ENCODE measurements at places on chromosomes 7 and 10. TPM values are rescaled to one million over a fixed set of nuclear protein-coding genes. Genes with fewer than 3 reads are reported as not detected.

DNA sequence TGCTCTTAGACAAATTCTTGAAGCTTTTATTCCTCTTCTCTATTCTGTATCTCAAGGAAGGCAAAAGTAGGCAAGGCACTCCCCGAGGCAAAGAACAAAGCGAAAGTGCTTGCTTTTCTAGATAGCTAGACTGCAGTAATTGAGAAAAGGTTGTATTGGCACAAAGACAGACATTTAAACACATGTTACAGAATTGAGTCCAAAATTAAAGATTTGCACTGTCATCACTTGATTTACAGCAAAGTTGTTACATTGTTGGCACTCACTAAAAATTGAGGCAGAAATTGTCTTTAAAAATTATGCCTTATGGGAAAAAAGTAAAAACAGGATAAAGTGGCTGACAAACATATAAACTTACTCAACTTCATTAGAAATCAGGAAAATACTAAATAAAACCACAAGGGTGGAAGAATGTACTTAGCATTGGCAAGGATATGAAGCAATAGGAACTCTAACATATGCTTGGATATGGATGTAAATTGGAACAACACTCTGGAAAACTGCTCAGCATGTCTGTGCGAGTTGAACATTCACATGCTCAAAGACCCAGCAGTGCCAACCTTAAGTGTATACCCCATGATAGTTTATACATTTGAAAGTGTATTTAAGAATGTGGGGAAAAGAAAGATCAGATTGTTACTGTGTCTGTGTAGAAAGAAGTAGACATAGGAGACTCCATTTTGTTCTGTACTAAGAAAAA is 491.3 kb downstream of the GLRX3 start:
- DNase-seq: no peak

ADIRF gene
- 194 TPM for total RNA-seq

GRCh38 chr7:30206491-30206890 is 71.7 kb downstream of the MTURN start:
- no peak for DNase-seq

DNA sequence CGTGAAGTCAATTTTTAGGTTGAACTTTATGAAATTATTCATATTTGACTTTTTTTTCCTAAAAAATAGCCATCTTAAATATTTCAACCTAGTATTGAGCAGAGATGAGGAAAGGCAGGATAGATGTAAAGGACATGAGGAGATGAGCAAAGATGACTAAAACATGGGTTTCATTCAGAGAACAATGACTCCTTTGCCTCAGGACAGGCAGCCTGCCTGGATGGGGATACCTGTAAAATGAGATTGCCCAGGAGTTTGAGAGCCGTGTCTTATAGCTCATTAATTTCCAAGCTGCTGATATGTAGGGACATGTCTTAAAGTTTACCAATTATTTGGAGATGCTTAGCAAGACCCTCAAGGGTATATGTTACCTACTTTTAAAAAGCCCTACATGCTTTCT is 243.8 kb upstream of the MDFIC start:
- no peak for DNase-seq

DNA sequence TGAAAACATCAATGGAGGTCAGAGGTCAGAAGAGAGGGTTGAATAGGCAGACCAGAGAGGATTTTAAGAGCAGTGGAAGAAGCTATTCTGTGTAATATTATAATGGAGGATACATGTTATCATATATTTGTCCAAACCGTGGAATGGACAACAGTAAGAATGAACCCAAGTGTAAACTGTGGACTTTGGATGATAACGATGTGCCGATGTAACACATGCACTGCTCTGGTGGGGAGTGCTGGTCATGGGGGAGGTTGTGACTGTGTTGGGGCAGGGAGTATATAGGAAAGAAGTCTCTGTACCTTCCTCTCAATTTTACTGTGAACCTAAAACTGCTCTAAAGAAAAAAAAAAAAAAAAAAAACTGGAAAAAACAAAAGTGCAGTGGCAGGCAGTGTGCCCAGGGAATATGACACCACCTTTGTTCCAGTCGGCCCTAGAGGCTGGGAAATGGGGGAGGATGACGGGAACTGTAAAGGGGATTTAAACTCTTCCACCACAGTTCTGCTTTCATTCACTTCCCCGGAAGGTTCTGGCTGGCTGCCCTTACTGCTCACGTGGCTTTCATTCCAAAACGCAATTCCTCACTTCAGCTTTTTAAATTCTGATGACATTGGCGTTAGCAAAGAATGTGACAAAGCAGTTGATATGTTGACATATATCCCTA is 113.7 kb upstream of the ANKRD1 start:
- peak; percentile 37 for DNase-seq

MUC3A gene
- 233 TPM for total RNA-seq

GPR15LG gene
- 197 TPM for total RNA-seq

- DNase-seq: no peak
Measured at GRCh38 chr7:116591202-116592040, 66.6 kb downstream of the CAV1 start.

- DNase-seq: no peak
Measured at GRCh38 chr7:129939881-129940280, 12.9 kb downstream of the UBE2H start.

GRCh38 chr7:105826143-105826542 is 50.3 kb downstream of the ATXN7L1 start:
- DNase-seq: no peak

GRCh38 chr7:118182593-118183427 is 1.2 kb upstream of the LSM8 start:
- no peak for DNase-seq

GRCh38 chr10:22737587-22737986 is 23.2 kb upstream of the PIP4K2A start:
- DNase-seq: no peak

SH2B2 gene
- total RNA-seq: not detected

- DNase-seq: no peak
Measured at GRCh38 chr10:69214666-69215131, 5.4 kb upstream of the HKDC1 start.

DNA sequence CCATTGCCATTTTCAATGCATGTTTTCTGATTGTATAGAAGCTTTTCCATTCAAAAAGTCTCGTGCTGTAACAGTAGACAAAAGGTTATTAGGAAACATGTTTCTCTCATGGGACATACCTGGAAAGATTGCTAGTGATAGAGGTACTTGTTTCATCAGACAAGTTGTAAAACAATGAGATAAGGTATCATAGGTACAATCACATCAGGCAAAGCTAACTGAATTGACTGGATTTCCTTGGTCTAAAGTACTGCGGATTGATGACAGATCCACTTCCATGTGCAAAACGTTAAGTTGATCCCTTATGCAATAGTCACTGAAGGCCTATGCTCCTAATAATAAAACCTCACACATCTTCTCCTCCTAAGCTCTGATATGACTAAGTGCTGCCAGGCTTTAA is 6.5 kb upstream of the RNF32 start:
- no peak for DNase-seq

MEOX2 gene
- not detected for total RNA-seq

DNA sequence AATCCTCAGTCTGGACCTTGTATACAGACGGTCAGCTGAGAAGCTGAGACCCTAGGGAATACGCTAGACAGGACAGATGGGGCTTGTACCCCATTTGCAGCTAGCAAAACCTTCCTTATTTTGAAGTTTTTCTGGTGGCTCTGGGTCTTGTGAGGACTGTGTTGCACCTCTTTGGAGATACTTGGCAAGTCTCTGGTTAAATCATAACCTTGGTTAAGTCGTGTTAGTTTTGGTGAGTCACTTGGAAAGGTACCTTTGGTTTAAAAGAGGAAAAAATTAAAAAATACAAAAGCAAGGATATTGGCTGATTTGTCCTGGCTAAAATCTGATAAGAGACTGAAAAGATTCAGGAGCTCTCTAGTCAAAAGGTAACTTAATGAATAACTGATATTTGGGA is 140.6 kb downstream of the COBL start:
- no peak for DNase-seq

OR9A2 gene
- not detected for total RNA-seq

DNA sequence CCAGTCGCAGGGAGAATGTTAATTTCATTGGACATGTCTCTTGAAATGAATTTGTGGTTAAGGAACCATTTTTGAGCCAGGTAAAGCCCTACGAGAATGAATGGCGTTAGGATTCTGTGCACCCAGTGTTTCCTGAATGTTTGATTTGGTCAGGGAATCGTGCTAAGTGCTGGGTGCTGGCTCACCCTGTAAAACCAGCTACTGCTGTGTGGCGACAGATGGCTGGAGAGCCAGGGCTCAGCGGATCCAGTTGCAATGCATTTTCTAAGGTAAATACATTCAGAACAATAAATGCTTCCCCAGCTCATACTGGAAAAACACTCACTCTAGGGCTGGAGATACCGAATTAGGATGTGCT is 355.5 kb downstream of the GLRX3 start:
- DNase-seq: no peak

GRCh38 chr10:12839941-12840611 is 161.4 kb downstream of the CCDC3 start:
- DNase-seq: no peak

DNA sequence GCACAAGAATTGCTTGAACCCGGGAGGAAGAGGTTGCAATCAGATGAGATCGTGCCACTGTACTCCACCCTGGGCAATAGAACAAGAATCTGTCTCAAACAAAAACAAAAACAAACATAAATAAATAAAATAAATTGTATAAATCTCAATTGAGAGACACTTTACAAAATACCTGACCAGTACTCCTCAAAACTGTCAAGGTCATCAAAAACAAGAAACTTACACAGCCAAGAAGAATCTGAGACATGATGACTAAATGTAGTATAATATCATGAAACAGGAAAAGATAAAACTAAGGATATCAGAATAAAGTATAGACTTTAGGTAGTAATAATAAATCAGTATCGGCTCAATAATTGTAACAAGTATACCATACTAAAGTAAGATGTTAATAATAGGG is 26.9 kb upstream of the SEPTIN7 start:
- no peak for DNase-seq

AKR1C8 gene
- total RNA-seq: 1.4 TPM

ZNF425 gene
- 1.8 TPM for total RNA-seq

RP9 gene
- total RNA-seq: 2.0 TPM

DNA sequence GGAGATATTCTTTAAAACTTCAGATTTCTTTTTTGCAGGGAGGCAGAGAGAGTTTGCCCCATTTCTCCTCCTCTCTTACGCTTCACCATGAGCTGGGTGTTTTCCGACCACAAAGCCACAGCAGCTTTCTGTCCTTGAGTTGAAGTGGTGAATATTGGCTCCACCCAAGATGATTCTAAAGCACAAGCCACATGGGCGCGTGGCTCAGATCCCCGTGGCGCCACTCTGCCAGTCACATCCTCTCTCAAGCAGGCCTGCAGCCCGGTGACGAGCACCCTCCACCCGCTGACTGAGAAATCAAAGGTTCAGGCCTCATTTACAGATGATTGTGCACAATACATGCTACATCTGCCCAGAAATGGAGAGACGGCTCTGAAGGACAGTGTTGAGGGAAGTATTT is 27.6 kb upstream of the RNF32 start:
- no peak for DNase-seq

Data from transverse colon (tissue), 4 donors.